Suppressor macrophage (primary cell): ENCODE measurements at places on chromosomes 2 and 18.

DNA sequence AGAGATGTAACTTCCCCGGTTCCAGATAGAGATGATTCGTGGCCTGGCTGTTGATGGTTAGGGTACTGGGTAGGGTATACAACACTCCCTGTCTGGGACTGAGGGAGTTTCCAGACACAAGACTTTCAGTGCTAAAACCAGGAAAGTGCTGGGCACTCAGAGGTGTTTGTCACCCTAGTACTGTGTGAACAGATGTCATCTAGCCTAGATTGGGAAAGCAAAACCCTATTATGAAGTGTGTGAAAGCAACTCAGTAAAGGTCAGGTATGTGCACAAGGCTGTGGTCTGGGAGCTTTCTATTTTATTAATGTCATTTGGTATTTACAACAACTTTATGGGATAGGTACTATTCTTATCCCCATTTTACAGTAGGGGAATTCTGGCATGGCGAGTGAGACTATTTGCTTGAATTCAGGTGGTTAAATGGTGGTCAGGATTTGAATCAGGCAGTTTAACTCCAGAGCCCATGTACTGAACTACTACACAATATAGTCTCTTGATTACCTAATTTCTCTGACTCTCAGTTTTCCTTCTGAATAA lies 2.6 kb downstream of the BZW1 start:
- DNase-seq = peak; percentile 4

DNA sequence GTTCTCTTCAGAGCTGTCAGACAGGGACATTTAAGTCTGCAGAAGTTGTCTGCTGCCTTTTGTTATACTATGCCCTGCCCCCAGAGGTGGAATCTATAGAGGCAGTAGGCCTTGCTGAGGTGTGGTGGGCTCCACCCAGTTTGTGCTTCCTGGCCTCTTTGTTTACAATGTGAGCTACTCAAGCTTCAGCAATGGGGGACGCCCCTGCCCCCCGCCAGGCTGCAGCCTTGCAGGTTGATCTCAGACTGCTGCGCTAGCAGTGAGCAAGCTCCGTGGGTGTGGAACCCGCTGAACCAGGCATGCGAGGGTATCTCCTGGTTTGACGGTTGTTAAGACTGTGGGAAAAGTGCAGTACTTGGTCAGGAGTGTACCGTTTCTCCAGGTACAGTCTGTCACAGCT lies 24.0 kb upstream of the PAIP2B start:
- no peak for DNase-seq

- DNase-seq = no peak
Measured at GRCh38 chr2:10357193-10358169, 54.8 kb downstream of the HPCAL1 start.

GRCh38 chr2:37837628-37838328 lies 87.3 kb upstream of the RMDN2 start:
- DNase-seq = no peak

DNA sequence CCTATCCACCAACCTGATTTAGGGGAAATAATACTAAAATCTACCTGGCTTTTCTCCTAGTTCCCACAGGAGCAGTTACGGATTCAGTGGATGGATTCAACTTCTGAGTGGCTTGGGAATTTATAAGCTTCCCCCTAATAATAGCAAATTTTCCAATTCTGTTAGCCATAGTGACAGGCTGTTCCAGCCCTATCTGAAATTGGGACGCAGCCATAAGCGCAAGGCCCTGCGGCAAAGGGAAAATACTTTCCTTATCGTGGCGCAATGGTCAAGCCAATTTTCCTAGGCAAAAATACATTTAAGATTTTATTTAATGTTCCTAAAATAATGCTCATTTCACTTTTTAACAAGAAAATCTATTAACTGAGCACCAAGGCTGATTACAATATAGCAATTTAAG lies 49.7 kb downstream of the CDH2 start:
- no peak for DNase-seq

- no peak for DNase-seq
Measured at GRCh38 chr18:47531717-47532116, 280.3 kb upstream of the SKOR2 start.

- DNase-seq = no peak
Measured at GRCh38 chr2:152814475-152815030, 96.1 kb downstream of the ARL6IP6 start.

DNA sequence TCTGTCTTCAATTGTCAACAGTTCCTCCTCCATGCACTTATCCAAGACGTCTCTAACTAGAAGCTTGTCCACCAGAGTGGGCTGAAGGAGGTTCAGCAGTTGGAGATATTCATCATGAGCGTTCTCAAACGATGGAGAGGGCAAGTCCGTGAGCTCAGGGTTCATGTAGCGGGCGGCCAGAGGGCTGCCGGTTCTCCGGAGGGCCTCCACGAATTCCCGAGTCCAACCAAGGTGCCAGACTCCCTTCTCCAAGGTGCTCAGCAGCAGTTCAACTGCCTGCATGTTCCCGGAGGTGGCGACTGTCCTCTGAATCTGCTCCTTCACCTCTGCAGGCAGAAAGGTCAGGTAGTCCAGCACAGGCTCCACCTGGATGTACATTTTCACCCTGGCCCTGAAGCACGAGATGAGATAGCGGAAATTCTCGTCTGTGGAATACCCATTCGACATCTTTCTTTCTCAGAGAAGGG lies 590 bp downstream of the IFIH1 start:
- DNase-seq = peak; percentile 41

DNA sequence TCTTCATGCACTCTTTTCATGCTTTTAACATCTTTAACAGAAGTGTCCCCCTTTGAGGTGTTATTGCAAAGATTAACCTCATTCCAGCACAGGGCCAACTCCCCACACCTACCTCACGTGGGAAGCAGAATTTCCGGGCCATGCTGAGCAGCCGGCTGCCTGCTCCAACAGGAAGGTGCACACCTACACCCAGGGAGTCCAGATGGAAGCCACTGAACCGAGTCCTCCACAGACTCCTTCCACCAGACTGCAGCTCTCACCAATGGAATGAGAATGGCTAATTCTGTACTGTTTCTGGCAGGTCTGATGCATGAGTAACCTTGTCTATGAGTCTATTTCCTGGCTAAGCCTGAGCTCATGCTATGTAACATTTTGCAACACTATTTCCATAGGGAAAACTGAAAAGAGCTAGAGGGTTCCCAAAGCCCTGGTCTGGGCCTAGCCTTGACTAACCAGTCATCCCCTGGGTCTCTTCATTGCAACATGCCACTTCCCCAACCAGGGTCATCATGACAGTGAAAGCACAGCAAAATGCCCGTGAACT lies 11.0 kb downstream of the ERFE start:
- peak; percentile 78 for DNase-seq

GRCh38 chr2:131410173-131410572 lies 46.2 kb upstream of the RAB6D start:
- DNase-seq = no peak

DNA sequence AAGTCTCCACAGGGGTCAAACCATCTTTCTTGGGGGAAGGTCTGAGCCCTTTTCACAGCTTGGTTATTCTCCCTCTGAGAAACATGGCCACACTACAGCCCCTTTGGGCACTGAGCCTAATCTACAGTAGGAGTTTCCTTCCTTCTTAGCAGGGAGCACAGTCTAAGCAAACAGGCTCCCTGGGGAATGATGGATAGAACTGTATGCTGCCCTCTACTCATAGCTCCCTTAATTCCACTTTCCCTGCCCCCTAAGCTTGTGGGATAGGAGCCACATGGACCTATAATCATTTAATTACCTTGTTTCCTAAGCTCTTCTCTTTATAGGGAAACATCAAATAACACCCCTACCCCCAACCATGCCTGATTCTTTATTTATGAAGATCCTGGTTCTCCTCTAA lies 442.1 kb upstream of the MEX3C start:
- no peak for DNase-seq

GRCh38 chr2:219165058-219165911 lies 4.5 kb downstream of the SLC23A3 start:
- DNase-seq = no peak

- DNase-seq = no peak
Measured at GRCh38 chr2:134462275-134462674, 208.4 kb downstream of the MGAT5 start.

GRCh38 chr18:56042915-56043536 lies 455.0 kb upstream of the TCF4 start:
- no peak for DNase-seq

DNA sequence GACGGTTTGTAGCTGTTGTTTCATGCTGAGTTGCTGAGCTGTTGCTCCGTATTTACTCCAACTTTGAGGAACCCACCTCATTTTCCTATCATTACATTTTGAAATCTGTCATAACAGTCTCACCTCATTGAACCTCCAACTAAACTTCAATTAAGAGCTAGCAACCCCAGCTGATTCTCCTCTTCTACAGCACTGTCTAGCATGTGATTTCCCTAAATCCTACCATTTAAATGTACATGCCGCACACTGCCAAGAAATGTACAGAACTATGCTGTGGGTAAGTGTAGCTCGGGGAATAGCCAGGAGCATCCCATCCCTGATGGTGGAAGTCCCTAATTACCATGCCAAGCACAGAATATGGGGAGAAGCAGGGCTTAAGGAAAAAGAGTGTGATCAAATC lies 299.9 kb downstream of the AFF3 start:
- no peak for DNase-seq

- DNase-seq = no peak
Measured at GRCh38 chr2:29942711-29943110, 21.3 kb upstream of the ALK start.

DNA sequence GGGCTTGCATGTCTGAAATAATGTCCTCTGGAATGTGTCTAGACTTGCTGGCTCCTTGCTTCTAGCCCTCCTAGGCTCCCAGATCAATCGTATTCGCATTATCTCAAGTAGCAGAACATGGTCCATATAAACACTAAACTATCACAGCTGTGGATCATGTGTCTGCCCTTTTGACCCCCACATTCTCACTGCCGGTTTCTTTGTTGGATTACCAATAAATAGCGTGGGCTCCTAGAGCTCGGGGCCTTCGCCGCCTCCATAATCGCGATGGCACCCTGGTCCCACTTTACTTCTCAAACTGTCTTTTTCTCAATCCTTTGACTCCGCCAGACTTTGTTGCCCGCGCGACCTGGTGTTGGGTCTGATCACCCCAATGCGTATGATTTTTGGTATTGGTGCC lies 6.3 kb upstream of the SCYGR8 start:
- no peak for DNase-seq

DNA sequence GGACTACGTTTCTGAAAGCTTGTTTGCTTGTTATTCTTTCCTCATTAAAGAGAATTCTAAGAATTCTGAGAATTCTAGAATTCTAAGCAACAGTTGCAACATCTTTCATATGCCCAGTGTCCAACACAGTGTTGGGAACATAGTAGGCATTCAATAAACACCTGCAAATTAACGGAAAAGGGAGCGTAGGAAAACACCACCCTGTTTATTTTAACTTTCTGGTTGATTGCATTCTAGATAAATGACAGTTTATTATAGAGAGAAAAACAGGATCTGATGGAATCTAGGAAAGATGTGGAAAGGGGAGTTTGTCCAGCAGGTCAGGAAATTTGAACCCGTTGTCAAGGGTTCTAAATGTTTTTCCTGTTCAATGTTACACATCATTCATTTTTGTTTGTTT lies 24.2 kb upstream of the EFEMP1 start:
- no peak for DNase-seq

GRCh38 chr2:15986644-15987043 lies 46.3 kb downstream of the MYCN start:
- no peak for DNase-seq

GRCh38 chr2:108314586-108315296 lies 26.0 kb downstream of the SULT1C2 start:
- no peak for DNase-seq

DNA sequence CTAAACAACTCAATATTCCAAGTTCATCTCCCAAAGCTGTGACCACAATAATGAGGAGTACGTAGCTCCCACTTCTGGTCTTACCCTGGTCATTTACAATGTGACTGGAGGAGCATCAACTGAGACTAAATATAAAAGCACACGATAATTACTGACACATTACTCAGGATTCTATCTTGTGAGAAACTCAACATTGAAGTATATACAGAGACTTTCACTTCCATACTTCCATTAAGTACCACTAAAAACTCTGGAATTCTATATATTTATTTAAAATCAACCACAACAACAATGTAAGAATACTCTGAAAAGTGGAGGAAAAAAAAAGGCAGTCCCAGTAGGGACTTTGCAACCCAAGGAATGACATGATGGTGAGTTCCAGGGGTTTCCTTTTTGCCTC lies 61.4 kb downstream of the XDH start:
- no peak for DNase-seq

GRCh38 chr2:208001924-208002323 lies 23.4 kb downstream of the PLEKHM3 start:
- DNase-seq = no peak

GRCh38 chr2:119531292-119531691 lies 7.0 kb upstream of the SCTR start:
- DNase-seq = no peak

DNA sequence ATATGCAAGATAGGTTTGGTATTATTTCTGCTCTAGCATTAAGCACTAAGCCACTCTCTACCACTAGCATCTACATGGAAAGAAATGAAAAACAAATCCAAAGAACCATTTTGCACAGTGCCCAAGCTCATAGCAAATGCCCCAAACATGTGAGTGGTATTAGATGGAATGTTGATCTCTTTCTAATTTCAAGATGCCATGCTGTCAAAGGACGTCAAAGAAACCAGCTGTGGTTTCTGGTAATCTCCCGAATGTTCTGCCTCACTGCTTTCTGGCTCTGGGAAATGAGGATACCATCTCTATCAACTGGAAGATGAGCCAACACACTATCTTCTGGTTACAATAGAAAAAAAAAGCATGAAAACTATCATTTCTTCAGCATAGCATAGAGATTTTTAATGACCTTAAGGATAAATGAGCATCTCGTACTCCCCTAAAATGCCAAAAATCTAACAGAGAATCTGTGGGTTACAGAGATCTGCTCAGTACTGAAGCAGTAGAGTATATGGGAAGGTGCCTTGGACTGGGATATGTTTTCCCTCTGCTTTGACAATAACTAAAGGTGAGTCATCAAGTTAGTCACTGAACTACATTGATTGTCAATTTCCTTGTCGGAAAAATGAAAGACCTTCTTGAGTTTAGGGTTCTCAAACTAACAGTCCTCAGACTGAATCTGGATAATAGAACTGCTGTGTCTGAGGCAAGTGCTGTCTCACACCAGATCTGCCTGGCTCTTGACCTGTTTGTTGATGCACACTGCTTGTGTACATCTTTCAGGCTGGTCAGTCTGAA lies 244.8 kb upstream of the NCKAP5 start:
- DNase-seq = no peak

- no peak for DNase-seq
Measured at GRCh38 chr2:174971868-174972781, 33.1 kb downstream of the CHN1 start.

DNA sequence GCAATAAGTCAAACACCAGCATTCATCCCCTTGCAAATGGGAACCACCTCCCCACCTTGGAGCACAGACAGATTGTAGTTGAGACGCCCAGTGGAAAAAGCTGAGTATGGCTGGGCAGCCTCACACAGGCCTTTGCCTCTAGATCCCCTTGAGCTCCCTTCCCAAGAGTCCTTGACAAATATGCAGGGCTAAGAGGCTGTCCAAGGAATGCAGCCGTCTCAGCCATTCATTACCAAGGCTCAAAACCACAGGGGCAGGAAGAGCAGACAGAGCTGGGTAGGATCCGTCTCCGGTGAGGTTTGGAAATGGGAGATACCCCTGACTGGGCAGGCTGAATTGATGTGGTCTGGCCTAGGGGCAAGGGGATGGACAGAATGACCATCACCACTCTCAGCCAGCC lies 557.1 kb downstream of the TNS1 start:
- no peak for DNase-seq
